ENCODE measurements at places on chromosomes 11 and 22.

DNA sequence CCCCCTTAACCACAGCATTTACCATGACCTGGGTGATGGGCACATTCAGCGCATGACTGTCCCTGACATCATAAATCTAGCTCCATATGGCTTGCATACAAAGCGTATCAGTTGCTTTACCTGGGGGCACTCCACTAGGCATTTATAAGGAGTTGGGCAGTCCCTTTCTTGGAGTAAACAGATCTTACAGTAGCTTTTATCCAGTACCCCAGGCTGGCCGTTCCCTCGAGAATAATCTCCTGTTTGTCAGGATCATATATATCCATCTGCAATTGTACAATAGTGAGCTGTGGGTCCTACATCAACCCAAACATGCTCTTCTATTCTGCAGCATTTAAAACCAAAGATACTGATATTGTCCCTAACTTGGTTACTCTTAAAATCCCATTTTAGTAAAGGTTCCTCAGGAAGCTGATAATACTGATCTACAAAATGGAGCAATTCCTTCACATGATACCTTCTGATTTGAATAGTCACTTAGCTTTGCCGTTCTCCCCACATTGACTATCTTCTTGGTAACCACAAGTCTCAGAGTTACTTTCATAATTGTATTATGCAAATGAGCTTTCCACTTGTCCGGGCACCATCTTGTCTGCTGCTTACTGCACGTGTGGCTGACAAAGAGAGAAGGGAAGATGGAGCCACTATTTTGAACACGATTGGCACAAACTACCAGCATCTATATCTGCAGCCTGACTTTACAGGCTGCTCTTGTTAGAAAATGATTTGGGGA lies 205.0 kb downstream of the CWF19L2 start:
- no peak for DNase-seq

- no peak for DNase-seq
These were observed 6.0 kb downstream of the ACO2 start for GRCh38 chr22:41474872-41475451.

DNA sequence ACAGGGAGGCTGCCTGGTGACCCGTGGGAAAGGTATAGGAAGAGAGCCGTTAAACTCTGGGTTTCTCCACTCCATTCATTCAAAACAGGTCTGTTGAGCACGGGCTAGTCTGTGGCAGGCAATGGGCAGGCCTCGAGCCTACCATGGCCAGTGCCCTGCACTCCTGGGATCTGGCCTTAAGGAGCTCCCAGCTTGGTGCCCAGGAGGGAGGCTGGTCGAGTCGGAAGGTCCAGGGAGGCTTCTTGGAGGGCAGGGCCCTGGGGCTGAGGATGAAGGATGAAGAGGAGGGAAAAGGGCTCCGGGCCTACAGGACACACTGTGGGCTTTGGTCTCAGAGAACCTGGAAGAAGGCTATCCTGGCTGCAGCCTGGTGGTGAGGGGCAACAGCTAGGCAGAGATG lies 41.9 kb upstream of the MN1 start:
- no peak for DNase-seq

DNA sequence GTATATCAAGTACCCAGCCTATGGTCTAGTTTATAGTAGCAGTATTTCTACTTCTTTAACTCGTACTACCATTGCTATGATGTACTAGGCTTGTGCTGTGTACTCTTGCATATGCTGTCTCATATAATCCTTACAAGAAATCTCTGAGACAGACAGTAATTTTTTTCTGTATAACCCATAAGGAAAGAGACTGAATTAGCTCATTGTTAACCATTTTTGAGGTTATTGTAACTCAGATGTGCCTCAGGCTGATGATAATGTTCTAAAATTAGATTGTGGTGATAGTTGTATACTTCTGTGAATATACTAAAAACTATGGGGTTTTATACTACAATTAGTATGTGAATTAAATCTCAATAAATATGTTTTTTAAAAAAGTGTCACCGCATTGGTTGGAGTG lies 112.2 kb upstream of the RRM1 start:
- DNase-seq, result no peak

- DNase-seq, result no peak
These were observed 13.5 kb upstream of the UVRAG start for GRCh38 chr11:75801362-75802020.

GRCh38 chr11:47389577-47390421 lies 11.5 kb upstream of the SPI1 start:
- DNase-seq, result no peak

DNA sequence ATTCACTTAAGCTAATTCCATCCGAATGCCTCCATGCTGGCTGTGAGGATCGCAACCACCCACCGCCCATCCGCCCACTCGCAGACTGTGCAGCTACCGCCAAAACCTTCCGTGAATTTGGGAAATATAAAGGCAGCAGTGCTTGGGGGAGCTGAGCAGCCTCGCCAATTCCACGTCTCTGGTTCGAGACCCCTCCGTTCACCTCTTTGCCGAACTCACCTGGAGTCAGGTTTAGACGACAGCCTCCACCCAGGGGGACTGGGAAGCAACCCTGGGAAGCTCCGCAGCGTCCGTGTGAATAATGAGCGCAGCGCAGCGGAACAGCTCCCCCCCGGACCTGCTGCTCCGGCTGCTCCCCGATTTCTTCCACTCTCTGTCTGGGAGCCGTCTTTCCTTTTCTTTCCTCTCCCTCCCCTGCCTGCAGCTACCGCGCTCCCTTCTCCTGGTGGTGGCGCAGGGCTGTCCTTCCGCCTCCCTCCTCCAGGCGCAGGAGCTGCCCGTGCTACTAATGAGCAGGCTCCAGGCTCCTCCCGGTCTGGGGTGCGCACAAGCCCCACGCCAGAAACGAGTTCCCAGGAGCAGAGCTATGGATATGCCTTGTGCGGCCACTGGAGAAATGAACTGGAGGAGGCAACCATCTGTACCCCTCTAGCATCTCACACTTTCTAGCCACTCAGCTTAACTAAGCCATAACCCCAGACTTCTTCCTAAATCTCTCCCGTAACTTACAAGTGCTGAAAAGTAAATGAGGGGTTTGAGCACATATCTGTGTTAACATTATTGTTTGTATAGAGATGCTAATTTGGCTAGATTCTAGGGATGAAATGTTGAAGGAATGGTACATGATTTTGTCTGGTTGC lies 107.3 kb downstream of the XKR3 start:
- DNase-seq, result no peak

DNA sequence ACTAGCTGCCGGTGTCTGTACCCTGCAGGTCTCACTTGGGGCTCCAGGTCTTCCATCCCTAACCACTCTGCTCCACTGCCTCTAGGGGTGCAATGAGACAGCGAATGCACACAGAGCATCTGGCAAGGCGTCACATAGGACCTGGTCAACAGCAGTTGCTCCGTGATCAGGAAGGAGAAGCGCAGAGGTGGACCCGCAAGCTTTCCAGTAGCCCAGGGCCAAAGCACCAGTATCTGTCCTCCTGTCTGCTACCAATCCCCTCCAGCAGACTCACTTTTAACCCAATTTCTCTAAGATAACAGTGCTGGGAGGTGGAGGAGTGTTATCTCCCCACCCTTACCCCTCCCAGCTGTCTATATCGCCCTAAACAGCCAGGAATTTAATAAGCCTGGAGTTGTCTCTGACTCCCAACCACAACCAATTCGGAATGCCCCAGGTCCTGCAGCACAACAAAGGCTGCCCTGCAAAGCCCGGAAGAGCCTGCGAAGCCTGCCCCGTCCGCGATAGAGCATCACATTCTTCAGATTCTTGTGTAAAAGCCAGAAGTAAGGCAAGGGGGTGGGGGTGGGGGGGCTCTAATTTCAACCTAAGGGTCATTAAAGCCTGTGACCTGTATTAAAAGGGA lies 19.3 kb downstream of the MYH9 start:
- peak; percentile 29 for DNase-seq

- no peak for DNase-seq
These were observed 44.5 kb downstream of the TRAF6 start for GRCh38 chr11:36465449-36466163.

DNA sequence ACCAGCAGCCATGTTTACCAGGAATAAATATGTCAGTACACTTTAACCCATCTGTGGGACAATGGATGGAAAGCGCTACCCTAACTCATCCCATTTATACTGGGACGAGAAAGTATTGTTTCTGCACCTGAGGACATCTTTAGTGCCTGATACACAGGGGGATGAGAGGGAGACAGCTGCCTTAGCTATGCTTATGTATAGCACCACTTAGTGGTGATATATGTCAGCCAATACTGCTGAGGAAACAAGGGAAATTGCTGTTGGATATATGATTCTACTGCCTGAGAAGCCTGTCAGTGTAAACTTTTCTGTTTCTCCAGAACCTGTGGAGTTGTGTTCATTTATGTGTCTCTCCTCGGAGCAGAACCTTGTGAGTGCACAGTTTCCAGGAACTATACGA lies 13.3 kb upstream of the CEP295 start:
- peak; percentile 79 for DNase-seq

- no peak for DNase-seq
These were observed 4.0 kb downstream of the PHOX2A start for GRCh38 chr11:72239849-72240460.

DNA sequence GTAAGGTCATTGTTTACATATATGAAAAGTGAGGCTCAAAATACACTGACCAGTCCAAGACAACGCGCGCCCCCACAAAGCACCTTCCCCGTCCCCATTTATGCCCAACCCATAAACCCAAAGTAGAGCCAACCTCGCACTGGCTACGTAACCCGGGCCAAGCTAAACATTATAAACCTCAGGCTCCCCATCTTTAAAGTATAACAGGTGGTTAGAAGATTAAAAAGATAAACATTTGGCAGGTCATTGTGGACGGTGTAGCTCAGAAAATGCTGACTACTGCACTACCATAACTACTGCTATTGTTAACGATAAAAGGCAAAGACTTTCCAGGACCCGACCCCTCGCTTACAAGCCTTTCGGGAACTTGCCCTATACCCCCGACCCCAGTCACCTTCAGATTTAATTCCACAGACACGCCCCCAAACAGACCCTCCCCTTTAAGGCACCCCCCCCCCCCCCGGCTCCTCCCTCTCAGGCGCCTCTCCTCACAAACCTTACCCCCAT lies 470 bp downstream of the NUMA1 start:
- peak; percentile 64 for DNase-seq

- DNase-seq, result peak; percentile 61
These were observed 39.1 kb downstream of the MMP27 start for GRCh38 chr11:102666331-102666957.

DNA sequence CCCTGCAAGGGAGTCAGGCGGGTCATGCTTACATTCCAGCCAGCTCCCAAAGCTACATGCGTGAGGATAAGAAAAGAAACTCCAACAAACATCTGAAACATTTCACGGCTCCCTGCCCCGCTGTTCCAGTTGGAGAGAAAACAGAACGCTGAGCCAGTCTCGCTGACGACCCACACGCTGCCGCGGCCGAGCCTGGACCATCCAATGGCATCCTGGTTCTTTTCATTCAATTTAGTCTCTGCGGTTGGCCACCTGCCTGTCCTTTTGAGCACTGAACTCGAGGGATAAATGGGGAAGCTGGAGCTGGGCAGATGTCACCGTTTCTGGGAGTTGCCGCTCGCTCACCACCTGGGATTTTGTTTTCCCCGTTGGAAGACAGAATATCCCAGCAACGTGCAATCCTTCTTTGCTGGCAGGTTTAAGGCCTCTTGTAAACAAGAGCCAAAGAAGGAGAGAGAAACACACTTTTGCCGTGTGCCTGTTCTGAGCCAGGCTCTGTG lies 45.3 kb upstream of the SHISAL1 start:
- DNase-seq, result no peak

- no peak for DNase-seq
These were observed 11.7 kb downstream of the SAA1 start for GRCh38 chr11:18277565-18278271.

DNA sequence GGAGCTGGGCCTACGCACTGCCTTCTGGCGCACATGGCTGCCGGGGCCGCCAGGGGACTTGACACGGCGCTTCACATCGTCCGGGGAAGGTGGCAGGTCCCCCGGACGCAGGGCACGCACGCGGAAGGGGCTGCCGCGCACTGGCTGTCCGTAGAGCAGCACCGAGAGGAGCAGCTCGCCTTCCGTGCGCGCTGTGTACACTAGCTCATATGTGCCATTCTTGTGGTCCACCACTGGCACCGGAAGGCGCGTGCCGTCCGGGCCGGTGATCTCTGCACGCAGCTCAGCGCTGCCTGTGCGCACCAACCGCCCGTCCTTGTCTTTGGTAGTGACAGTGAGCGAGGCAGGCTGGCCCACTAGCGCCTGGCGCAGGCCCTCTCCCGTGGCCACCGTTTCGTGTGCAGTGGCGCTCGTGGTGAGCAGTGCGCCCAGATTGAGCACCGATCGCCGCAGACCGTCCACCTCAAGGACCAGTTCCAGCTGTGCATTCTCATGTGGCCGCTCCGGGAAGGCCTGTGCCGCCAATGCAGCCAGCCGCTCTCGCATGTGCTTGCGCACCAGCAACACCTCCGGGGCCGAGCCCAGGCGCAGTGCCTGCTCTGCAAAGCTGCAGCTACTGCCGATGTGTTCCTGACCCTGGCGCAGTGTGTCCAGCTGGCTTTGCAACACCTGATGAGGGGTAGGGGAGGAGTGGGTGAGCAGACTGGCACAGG lies 15.7 kb upstream of the HPX start:
- DNase-seq, result no peak

GRCh38 chr11:76978818-76979217 lies 55.4 kb upstream of the B3GNT6 start:
- no peak for DNase-seq

- DNase-seq, result peak; percentile 65
These were observed 19.4 kb downstream of the EHF start for GRCh38 chr11:34640050-34640923.

GRCh38 chr11:104964247-104964646 lies 4.1 kb downstream of the CASP4 start:
- DNase-seq, result no peak

- DNase-seq, result peak; percentile 99
These were observed 136.0 kb upstream of the ARHGAP42 start for GRCh38 chr11:100550912-100551632.

GRCh38 chr11:124867700-124868099 lies 2.5 kb downstream of the ROBO3 start:
- peak; percentile 38 for DNase-seq

GRCh38 chr22:49239264-49240015 lies 588.2 kb downstream of the BRD1 start:
- DNase-seq, result no peak

GRCh38 chr11:72848846-72849466 lies 34.7 kb downstream of the ATG16L2 start:
- peak; percentile 55 for DNase-seq

- peak; percentile 60 for DNase-seq
These were observed 34.6 kb downstream of the LGR4 start for GRCh38 chr11:27437829-27438594.

DNA sequence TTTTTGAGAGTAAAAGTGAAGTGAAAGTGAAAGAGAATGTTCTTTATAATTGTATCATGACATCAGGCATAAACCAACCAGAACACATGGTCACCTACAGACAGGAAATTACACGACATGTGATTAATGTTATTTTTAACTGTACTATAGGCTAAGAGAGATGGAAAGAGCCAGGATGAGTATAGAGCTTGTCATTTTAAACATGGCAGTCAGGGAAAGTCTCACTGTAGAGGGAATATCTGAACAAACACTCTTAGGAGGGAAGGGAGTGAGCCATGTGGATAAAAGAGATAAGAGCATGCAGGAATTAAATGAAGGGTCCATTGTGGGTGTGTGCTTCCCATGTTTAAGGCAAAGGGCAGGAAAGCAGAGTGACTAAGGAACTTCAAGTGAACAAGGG lies 599.1 kb upstream of the FAT3 start:
- DNase-seq, result no peak

- DNase-seq, result no peak
These were observed 959 bp upstream of the GP1BB start for GRCh38 chr22:19722178-19722981.

- DNase-seq, result no peak
These were observed 10.7 kb downstream of the LMO1 start for GRCh38 chr11:8252946-8253345.

- no peak for DNase-seq
These were observed 3.6 kb upstream of the SEPTIN5 start for GRCh38 chr22:19710769-19711106.
